Right forelimb (tissue), 1 donor: ENCODE measurements at places on chromosomes 2 and 18.

- no peak for DNase-seq
Observed at GRCh38 chr2:11417946-11418585, 47.9 kb downstream of the E2F6 start.

GRCh38 chr2:12717191-12718014, 667 bp downstream of the TRIB2 start:
- peak; percentile 85 for DNase-seq

DNA sequence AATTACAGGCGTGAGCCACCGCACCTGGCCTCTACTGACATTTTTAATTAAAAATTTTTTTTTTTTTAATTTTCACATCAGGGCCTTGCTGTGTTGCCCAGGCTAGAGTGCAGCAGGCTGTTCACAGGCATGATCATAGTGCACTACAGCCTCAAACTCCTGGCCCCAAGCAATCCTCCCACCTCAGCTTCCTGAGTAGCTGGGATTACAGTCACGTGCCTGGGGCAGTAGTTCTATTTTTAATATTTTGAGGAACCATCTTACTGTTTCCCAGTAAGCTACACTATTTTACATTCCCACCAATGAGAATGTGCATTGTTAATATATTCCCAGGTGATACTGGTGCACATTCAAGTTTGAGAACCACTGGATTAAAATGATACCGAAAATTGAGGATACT, 92.7 kb downstream of the WDSUB1 start:
- no peak for DNase-seq

GRCh38 chr18:74682141-74682990, 84.7 kb downstream of the ZNF407 start:
- no peak for DNase-seq

GRCh38 chr2:28359222-28360057, 33.2 kb upstream of the FOSL2 start:
- no peak for DNase-seq

DNA sequence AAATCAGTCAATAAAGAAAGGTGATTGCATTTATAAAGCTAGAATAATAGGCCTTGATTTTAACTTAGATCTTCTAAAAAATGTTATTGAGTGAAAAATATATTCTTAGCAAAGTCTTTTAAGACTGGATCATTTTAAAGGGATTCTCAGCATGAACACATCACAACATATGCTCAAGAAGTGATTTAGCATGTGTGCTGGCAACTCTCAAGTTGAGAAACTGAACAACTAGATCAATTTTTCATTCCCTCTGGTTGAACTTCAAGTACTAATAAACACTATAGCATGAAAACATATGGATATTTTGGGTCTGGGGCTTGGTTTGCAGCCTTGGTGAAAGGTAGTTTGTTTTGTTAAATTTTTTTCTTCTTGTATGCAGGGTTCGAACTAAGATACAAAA, 107.8 kb upstream of the PNPT1 start:
- no peak for DNase-seq

- DNase-seq = no peak
Observed at GRCh38 chr18:62850619-62851306, 135.4 kb downstream of the PHLPP1 start.
